IMR-90 (cell line): ENCODE measurements at places on chromosomes 7 and 10. TPM values are rescaled to one million over a fixed set of nuclear protein-coding genes. Genes with fewer than 3 reads are reported as not detected.
A peak's percentile ranks its signal among the peaks of the same experiment; 100 is the strongest.

Gene MYL7
- not detected in 2 replicates for total RNA-seq

Gene WNT8B
- not detected in 2 replicates for total RNA-seq

Gene LYZL2
- not detected in 2 replicates for total RNA-seq

Gene SPDYE9
- total RNA-seq, result not detected in 2 replicates

DNA sequence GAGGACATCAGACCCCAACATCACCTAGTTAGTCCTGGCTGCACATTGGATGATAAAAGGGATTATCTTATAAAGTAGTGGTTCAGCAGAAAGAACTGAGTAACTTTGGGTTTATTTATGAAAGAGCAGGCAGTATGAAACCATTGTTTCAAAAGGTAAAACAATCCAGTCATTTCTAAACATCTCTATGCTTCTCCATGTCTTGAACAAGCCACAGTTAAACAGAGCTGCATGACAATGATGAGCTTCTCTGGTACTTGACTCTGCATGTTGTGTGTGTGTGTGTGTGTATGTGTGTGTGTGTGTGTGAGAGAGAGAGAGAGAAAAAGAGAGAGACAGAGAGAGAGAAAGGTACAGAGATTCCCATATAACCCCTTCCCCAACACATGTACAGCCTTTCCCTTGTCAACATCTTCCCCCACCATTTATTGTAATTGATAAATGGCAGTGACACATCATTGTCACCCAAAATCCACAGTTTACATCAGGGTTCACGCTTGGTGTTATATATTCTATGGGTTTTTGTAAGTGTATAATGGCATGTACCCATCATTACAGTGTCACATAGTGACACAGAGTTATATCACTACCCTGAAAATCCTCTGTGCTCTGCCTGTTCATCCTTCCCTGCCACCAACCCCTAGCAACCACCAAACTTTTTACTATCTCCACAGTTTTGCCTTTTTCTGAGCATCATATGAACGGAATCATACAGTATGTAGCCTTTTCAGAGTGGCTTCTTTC is 32.8 kb upstream of the SLC18A3 start:
- no peaks in the 10 kb centered on the region for H3K36me3 ChIP-seq
- H3K27ac ChIP-seq, result no peak overlapping the region
- H3K4me3 ChIP-seq, result no peak overlapping the region
- H3K27me3 ChIP-seq, result no peaks in the 10 kb centered on the region; the same call in 1 of the 2 replicates
- no peak for DNase-seq

DNA sequence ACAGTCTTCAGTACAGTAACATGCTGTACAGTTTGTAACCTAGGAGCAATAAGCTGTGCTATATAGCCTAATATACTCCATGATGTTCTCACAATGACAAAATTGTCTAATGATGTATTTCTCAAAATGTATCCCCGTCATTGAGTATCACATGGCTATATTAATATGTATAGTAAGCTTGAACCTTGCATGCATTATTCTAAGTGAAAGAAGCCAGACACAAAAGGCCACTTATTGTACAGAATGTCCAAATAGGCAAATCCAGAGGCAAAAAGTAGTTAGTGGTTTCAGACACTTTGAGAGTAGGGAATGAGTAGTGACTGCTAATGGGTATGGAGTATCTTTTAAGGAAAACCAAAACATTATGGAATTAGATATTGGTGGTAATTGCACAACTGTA is 545.1 kb downstream of the ATRNL1 start:
- H3K4me1 ChIP-seq, result no peaks in the 10 kb centered on the region
- no peaks in the 10 kb centered on the region for H3K27me3 ChIP-seq
- H3K36me3 ChIP-seq, result no peaks in the 10 kb centered on the region
- DNase-seq, result no peak

- H3K27me3 ChIP-seq, result no peaks in the 10 kb centered on the region
- no peaks in the 10 kb centered on the region for H3K4me1 ChIP-seq
- no peaks in the 10 kb centered on the region for H3K36me3 ChIP-seq
- peak; percentile 36 for DNase-seq
These were observed 90.3 kb downstream of the CPEB3 start for GRCh38 chr10:92200564-92200963.

- H3K36me3 ChIP-seq, result no peaks in the 10 kb centered on the region
- no peak for DNase-seq
- no peaks in the 10 kb centered on the region for H3K4me1 ChIP-seq
- H3K27ac ChIP-seq, result no peak overlapping the region
- no peaks in the 10 kb centered on the region for H3K27me3 ChIP-seq
These were observed 65.3 kb downstream of the NPY start for GRCh38 chr7:24349339-24349738.

- H3K36me3 ChIP-seq, result no peaks in the 10 kb centered on the region
- peaks cover 3% of the 10 kb centered on the region for H3K4me1 ChIP-seq
- no peak overlapping the region for H3K4me3 ChIP-seq
- no peak overlapping the region for H3K27ac ChIP-seq
- peak; percentile 30 for DNase-seq
- H3K27me3 ChIP-seq, result no peaks in the 10 kb centered on the region
These were observed 22.5 kb downstream of the CEP41 start for GRCh38 chr7:130418306-130418705.

DNA sequence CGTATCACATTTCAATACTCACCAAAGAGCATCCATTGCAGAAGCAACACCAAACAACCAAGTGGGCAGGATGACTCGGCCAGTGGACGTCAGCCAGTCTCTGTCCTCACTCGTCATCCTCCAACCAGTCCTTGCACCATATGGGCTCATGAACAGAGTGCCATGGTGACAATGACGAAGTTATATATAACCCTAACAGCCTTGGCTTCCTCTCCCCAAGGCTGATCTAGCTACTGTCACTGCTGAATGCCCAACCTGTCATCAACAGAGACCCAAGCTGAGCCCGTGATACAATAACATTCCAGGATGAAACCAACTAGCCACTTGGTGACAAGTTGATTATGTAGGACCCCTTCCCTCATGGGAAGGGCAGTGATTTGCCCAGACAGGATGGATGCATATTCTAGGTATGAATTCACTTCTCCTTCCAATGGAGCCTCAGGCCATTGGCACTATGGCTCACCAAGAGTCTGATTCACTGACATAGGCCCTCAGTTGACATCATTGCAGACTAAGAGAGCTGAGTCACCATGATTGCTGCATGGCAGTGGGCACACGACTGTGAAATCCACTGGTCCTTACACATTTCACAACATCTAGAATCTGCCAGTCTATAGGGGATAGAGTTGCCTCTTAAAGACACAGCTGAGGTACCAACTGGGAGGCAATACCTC is 26.3 kb upstream of the PPIF start:
- peak; percentile 94 for DNase-seq
- H3K27ac ChIP-seq, result peak overlapping the region; percentile 9; the same call in 1 of the 2 replicates
- H3K36me3 ChIP-seq, result no peaks in the 10 kb centered on the region
- H3K4me1 ChIP-seq, result peaks cover 37% of the 10 kb centered on the region
- no peak overlapping the region for H3K4me3 ChIP-seq

- H3K36me3 ChIP-seq, result no peaks in the 10 kb centered on the region
- no peak overlapping the region for H3K4me3 ChIP-seq
- DNase-seq, result no peak
- H3K27ac ChIP-seq, result no peak overlapping the region
These were observed 356.4 kb downstream of the GALNT17 start for GRCh38 chr7:71488308-71488707.

- no peaks in the 10 kb centered on the region for H3K27me3 ChIP-seq
- H3K4me3 ChIP-seq, result no peak overlapping the region
- DNase-seq, result no peak
- no peaks in the 10 kb centered on the region for H3K4me1 ChIP-seq
- H3K36me3 ChIP-seq, result no peaks in the 10 kb centered on the region
These were observed 211.4 kb downstream of the WDR37 start for GRCh38 chr10:1267568-1267967.

DNA sequence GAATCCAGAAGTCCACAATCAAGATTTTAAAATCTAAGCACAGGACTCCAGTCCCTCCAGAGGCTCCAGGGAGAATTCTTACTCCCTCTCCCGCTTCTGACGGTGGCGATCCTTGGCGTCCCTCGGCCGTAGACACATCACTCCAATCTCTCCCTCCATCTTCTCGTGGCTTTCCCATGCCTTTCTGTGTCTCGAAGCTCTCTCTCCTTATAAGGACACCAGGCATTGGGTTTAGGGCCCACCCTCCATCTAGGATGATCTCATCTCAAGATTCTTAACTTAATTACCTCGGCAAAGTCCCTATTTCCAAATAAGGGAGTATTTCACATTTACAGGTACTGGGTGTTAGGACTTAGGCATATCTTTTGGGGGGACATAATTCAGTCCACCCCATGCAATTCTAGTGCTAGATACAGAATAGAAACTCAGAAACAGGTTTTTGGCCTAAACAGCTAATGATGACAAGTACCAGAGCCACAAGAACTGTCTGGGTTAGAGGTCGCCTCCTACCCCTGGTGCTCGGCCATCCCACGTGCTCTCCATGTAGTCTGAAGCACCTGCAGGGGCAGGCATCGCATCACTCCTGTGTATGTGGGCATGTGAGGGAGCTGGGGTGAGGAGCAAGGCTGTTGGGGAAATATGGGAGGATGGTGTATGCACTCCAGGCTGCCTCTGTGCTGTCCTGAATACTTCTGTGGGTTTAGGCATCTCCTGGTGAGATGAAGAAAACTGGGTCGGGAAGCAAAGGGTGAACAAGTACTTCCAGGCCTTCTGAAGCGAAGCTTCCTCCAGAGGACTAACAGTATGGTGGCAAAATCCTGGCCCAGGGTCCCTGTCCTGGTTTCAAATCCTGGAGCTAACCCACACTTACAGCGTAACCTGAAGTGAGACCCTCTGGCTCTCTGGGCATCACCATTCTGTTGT is 298.3 kb upstream of the ZMIZ1 start:
- no peak overlapping the region for H3K27ac ChIP-seq
- DNase-seq, result no peak
- no peaks in the 10 kb centered on the region; the same call in none of the 2 replicates for H3K27me3 ChIP-seq

DNA sequence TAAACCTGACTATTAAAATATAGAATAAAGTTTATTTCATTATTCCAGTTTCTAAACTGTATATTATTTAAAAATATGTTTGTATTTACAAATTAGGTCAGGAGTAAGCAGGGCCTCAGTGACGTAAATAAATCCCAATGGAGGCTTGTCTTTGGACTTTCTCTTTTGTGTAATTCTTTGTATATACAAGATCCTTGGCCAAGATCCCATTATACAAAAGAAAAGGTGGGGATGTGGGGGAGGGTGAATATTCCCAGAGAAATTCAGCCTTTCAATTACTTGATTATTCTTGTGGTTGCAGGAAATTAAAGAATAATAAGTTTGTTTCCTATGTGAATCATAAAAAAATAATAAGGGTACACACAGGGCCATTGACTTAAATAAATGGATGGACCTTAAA is 178.7 kb upstream of the PRPS1L1 start:
- no peaks in the 10 kb centered on the region for H3K27me3 ChIP-seq
- no peak for DNase-seq
- H3K36me3 ChIP-seq, result no peaks in the 10 kb centered on the region
- no peak overlapping the region for H3K4me3 ChIP-seq

- no peak overlapping the region for H3K27ac ChIP-seq
- H3K4me1 ChIP-seq, result no peaks in the 10 kb centered on the region
- no peak overlapping the region for H3K4me3 ChIP-seq
- no peaks in the 10 kb centered on the region for H3K36me3 ChIP-seq
- DNase-seq, result no peak
These were observed 23.0 kb upstream of the SFMBT2 start for GRCh38 chr10:7433861-7434260.

GRCh38 chr7:84137812-84138211 is 56.8 kb downstream of the SEMA3A start:
- peaks cover 8% of the 10 kb centered on the region for H3K36me3 ChIP-seq
- no peak overlapping the region for H3K4me3 ChIP-seq
- peak; percentile 24 for DNase-seq
- H3K4me1 ChIP-seq, result peaks cover 5% of the 10 kb centered on the region; the same call in 1 of the 2 replicates
- no peaks in the 10 kb centered on the region for H3K27me3 ChIP-seq

GRCh38 chr7:92589056-92589455 is 1.1 kb downstream of the FAM133B start:
- peaks cover 8% of the 10 kb centered on the region for H3K4me1 ChIP-seq
- no peaks in the 10 kb centered on the region for H3K27me3 ChIP-seq
- no peak for DNase-seq
- H3K27ac ChIP-seq, result no peak overlapping the region

GRCh38 chr7:35697414-35698175 is 2.7 kb upstream of the HERPUD2 start:
- H3K4me1 ChIP-seq, result peaks cover 8% of the 10 kb centered on the region
- H3K36me3 ChIP-seq, result no peaks in the 10 kb centered on the region; the same call in 1 of the 2 replicates
- no peak overlapping the region for H3K4me3 ChIP-seq
- DNase-seq, result peak; percentile 71
- peak overlapping the region; percentile 56; the same call in 1 of the 2 replicates for H3K27ac ChIP-seq

DNA sequence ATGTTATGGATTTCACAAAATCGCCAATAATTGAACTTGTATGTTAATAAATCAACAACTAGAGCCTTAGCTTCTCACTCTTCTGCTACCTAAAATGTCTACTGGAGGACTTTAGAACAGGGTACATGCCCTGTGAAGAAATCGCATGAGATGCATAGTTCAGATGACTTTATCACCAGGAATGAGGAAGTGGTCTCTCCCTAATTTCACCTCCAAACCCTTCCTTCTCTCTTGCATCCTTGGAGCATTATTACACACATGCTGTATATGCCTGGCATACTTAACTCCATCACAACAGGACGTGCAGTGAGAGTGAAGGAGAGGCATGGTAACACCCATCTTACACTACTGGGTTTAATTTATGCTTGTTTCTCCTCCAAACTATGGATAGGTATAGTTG is 27.8 kb downstream of the RHEB start:
- DNase-seq, result peak; percentile 90
- no peaks in the 10 kb centered on the region for H3K27me3 ChIP-seq
- peaks cover 13% of the 10 kb centered on the region for H3K4me1 ChIP-seq
- peaks cover 15% of the 10 kb centered on the region for H3K36me3 ChIP-seq
- H3K27ac ChIP-seq, result no peak overlapping the region

- H3K4me3 ChIP-seq, result no peak overlapping the region
- DNase-seq, result no peak
- no peaks in the 10 kb centered on the region for H3K4me1 ChIP-seq
These were observed 28.7 kb upstream of the RUFY2 start for GRCh38 chr10:68435803-68436202.

- DNase-seq, result peak; percentile 47
- no peaks in the 10 kb centered on the region for H3K27me3 ChIP-seq
- H3K27ac ChIP-seq, result no peak overlapping the region
- H3K4me1 ChIP-seq, result no peaks in the 10 kb centered on the region
- H3K4me3 ChIP-seq, result no peak overlapping the region
These were observed 8.6 kb upstream of the CHRM2 start for GRCh38 chr7:136859803-136860202.

DNA sequence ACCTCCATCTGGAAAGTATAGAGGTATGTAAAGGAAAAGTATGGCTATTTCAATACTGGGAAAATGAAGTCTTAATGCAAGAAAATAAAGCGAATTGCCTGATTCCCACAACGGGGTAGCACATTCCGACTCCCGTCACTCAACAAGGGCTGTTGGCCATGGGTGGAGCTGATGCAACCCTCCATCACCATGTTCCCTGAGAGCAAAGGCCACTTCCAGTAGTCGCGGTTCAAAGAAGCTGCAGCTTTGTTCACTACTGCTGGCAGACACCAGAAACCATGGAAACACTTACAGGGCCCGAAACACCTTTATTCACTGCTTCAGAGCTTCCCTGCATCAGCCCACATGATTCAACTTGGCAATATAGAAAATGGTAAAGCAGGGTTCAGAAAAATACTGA is 44.0 kb downstream of the TMEM26 start:
- no peak overlapping the region for H3K27ac ChIP-seq
- DNase-seq, result no peak
- no peaks in the 10 kb centered on the region for H3K36me3 ChIP-seq
- H3K4me3 ChIP-seq, result no peak overlapping the region
